ENCODE measurements at places on chromosomes 13 and 19. TPM values are rescaled to one million over a fixed set of nuclear protein-coding genes. Genes with fewer than 3 reads are reported as not detected.

- no peak for ATAC-seq
These were observed 105.4 kb downstream of the WDFY2 start for GRCh38 chr13:51689663-51689996.

DNA sequence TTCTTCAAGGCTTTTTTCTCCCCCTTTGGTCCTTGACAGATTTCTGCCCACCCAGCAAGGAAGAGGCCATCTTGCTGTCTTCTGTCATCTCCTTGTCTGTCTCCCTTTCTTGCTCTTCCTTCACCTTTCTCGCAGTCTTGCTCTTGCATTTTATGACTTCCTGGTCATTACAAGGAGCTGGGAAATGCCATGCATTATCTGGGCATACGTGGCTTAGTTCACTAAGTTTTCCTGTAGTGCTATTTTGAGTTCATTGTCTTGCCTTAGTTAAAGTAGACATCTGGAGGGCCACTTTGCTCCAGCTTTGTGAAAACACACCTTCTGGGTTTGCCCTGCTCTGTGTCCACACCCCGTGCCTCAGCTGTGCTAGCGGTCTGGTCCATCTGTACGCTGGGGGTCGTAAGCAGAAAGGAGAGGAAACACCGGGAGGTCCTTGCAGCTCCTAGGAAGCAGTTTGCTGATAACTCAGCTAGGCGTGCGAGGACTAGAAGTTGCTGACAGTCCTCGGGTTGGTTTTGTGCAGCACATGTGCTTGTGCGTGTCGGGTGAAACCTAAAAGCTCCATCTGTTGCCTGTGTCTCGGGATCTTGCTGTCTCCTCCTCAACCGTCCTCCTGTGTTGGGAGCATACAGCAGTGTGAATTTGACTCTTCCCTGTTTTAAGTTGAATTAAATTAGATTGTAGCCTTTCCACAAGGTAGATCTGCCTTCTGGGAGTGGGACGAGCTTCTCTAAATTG, 59.4 kb downstream of the ARHGEF7 start:
- ATAC-seq = no peak

GRCh38 chr13:85509512-85509911, 289.7 kb downstream of the SLITRK6 start:
- no peak for ATAC-seq

DNA sequence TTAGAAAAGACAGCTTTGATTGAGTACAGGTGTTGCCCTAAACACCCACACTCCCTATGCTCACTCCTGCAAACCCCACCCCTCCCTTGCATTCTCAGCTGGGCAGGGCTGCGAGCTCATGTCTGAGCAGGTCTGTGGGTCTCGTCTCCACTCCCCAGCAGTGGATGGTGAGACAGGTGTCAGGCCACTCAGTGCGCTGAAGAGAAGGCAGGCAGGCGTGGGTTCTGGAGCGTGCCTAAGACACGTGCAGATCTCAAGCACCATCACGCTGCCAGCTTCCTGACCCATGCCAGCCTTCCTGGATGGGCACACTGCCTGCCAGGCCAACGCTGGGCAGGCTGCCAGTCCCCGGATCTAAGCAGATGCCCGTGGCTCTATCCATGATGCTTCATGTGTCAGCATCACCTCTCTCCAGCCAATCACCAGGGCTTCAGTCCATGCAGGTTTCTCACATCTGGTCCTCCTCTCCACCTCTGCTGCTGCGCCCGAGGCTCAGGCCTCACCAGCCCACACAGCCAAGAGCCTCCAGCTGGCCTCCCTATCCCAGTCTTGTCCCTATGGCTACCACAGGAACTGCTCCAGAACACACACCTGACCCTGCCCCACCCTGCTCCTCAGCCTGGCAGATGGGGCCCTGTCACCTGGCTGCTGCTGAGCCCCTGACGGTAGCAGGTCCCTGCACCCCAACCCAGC, 42.6 kb downstream of the EPS15L1 start:
- peak; percentile 33 for ATAC-seq

DNA sequence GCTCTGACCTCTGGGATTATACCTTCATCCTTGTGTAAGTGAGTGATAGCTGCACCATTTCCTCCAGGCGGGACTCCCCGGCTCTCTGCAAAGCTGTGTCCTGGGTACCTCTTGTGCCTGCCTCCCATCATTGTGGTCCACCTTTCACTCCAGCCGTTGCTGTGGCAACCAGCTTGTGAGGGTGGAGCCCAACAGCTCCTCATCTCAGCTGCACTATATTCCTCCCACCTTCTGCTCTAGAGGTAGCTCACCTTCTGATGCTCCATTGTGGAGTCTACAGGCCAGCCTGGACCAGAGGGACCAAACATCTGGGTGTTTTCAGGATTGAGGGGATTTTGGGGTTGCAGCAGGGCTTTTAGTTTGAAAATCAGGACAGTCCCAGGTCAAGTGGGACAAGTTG, 708.2 kb downstream of the UQCRFS1 start:
- ATAC-seq = no peak

DNA sequence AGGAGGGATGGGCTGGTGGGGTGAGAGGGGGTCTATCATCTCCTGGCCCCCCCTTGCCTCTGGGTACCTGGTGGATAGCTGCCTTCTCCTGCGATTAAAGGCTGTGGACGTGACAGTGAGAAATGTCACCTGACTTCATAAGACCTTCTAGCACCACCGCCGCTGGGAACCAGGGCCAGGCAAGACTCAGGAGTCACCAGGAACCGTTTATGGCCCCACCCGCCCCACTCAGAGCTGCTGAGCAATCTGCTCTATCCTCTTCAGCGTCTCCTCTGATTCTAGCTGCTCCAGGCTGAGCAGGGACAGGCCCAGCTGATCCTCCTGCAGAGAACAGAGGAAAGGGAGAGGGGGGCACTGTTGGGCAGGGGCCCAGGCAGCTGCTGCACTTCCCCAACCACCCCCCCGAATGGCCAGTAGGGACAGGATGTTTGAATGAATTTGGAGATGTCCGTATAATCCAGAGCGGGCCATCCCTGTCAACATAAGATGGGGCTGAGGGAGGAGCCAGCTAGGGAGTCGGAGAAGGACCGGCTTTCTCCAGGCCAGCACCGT, 10.9 kb downstream of the KLC3 start:
- no peak for ATAC-seq

GRCh38 chr19:42333018-42333417, 7.6 kb downstream of the MEGF8 start:
- ATAC-seq = no peak

DNA sequence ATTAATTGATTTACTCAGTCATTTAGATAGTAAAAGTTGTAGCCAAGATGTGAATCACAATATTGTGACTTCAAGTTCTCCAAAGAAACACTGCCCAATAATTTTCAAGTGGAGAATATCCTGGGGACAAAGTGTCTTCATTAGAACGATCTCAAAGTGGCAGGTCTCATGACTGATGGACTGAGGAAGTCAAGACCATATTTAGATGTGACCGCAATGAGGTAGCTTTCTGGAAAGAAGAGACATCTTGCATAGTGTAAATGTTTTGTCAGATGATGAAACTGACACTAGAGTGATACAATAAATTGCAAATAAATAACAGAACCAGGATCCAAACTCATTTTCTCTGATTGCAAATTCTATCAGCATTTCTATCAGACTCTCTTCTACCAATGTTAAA, 1476.9 kb downstream of the EFNB2 start:
- no peak for ATAC-seq

DNA sequence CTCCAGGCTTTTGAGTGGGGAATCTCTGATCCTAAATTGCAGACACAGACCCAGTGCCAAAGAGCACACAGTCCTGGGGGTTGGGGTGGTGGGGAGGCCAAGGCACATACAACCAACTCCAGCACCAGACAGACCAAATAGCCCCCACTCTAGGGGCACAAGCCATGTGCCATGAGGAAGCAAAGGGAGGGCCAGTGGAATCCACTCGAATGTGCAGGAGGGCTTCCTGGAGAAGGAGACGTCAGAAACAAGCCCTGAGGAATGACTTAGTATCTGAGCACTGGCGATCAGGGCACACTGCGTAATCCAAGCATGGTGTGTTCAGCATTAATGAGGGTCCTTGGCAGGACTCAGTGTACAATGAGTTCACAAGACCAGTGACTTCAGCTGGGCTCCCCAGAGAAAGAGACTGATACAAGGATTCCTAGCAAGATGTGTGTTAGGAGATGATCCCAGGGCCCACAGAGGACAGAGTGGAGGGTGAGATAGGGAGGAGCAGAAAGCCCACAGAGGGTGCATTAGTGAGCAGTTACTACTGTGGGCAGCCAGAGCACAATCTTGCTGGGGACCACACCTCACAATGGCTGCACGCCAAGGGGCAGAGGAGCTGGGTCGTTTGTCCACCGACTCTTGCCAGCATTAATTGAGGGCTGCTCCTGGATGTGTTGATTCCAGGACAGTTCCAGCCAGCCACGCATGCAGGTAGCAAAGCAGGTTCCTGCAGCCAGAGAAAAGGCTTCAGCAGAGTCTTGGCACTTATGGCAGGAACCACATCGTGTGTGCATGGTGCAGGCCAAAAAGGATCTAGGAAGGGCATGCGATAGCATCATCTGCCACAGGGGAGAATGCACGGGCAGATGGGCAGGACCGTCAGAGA, 152.6 kb upstream of the VSTM2B start:
- no peak for ATAC-seq

DNA sequence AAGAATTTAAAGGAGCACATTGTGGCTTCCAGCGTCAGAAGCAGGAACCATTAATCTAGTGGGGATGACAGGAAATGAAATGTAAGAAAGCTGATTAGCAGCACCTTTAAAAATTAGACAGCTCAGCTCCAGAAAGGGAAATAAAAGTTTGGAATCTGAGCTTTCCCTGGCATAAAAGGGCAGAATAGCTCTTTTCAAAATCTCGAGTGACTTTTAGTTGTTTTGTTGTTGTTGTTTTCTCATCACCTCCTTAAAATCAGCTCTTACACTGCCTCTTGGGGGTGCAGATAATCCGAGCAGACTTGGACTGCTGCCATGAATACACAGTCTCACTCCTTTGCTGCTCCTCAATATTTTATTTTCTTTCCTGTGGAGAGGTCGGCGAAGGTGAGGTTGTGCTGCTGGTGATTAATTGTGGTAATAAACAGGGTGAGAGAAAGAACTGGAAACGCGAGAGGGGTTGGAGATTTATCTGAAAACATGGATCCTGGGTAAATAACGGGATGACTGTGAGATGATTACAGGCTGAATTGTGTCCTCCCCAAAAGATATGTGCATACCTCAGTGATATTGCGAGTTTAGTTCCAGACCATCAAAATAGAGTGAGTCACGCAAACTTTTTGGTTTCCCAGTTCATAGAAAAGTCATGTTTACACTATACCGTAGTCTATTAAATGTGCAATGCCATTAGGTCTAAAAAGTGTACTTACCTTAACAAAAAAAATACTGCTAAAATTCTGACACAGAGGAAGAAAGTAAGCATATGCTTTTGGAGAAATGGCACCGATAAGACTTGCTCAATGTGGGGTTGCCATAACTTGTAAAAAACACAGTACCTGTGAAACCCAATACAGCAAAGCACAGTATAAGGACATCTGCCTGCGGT, 787.7 kb downstream of the UQCRFS1 start:
- ATAC-seq = peak; percentile 29

- no peak for ATAC-seq
These were observed 118.2 kb downstream of the KCNRG start for GRCh38 chr13:50133358-50133953.

DNA sequence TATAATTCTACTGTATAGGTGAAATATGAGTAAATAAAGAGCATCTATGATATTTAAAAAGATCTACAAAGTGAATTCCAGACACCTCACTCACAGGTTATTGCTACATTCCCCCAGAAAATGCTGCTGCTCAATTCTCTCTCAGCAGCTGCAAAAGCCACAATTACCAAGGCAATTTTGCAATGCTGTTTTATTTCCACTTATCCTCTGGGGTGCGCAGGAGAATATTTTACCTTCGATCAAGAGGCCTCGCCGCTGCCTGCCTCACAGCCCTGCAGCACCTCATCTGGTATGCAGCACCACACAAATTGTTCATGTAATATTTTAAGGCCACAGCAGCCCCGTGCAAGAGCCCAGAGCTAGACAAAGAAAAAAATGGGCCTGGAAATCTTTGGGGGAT, 333.2 kb downstream of the DNAJC15 start:
- no peak for ATAC-seq

- no peak for ATAC-seq
These were observed 843.8 kb upstream of the SPRY2 start for GRCh38 chr13:81184556-81185265.

- no peak for ATAC-seq
These were observed 406.9 kb downstream of the LIG4 start for GRCh38 chr13:107808389-107808788.

GRCh38 chr13:28576067-28576466, 81.1 kb upstream of the FLT1 start:
- ATAC-seq = no peak

CYSLTR2 gene
- 0.17 TPM for total RNA-seq

AMH gene
- total RNA-seq = 7.5 TPM

ZNF564 gene
- 11.2 TPM for total RNA-seq

LPAR2 gene
- 7.6 TPM for total RNA-seq

FAM32A gene
- 99.0 TPM for total RNA-seq

UBA52 gene
- total RNA-seq = 1,447 TPM

C19orf38 gene
- 2.6 TPM for total RNA-seq

PRRG2 gene
- total RNA-seq = 0.94 TPM
